ENCODE measurements at places on chromosomes 6 and 20.
A peak's percentile ranks its signal among the peaks of the same experiment; 100 is the strongest.

DNA sequence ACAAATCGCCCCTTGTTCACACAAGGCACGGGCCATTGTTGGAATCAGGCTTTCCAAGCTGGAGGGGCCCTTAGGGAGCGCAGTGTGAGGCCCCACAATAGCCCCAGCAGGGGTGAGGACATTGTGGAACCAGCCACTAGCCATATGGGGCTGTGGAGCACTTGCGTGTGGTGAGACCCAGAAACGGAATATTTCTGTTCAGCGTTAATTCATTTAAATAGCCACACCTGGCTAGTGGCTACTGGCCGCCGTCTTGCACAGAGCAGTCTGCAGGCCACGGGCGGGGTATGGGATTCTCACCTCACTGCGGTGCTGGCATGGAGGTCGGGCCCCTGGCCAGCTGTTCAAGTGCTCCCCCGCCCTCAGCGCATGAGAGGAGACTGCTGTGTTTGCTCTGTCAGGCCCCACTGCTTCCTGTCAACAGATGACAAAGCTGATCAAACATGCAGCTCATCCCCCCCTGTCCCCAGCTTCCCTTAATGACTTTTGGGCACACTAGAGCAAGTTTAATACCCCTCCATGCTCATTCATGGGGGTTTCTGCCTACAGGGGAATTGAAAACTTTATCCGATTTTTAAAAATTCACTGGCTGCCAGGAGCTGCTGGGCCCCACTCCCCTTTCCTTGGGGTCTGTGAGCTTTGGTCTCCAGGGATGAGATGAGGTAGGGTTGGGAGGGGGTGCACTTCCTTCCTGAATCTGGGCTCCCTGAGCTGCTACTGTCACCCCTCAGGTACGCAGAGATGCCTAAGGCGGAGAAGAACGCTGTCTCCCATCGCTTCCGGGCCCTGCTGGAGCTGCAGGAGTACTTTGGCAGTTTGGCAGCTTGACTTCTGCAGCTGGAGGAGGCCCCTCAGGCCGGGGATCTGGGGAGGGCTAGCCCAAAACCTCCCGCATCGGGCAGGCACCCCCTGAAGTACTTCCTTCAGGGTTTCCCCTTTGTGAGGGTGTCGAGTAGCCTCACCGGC lies 13.6 kb downstream of the ITPA start:
- peak; percentile 14 for DNase-seq

GRCh38 chr6:43426928-43427405 lies 374 bp upstream of the ABCC10 start:
- DNase-seq: no peak

- DNase-seq: no peak
Measured at GRCh38 chr20:37480919-37481318, 40.1 kb upstream of the NNAT start.

GRCh38 chr6:28446818-28447511 lies 3.7 kb upstream of the ZSCAN23 start:
- no peak for DNase-seq

DNA sequence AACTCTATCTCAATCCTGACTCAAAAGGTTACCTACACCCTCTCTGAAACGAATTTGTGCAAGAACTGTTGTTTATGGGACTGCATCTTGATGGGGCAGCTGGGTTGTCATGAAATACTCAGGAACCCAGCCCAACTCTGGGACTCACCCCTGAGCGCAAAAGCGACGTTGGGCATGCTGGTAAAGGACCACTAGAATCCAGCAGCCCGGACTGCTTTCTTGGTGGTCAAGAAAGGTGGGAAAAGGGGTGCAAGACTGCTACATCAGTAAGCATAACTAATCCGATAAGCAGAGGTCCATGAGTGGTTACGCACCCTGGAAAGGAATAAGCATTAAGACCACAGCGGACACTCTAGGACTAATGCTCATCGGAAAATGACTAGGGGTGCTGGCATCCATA lies 6.3 kb upstream of the PRR18 start:
- DNase-seq: no peak

DNA sequence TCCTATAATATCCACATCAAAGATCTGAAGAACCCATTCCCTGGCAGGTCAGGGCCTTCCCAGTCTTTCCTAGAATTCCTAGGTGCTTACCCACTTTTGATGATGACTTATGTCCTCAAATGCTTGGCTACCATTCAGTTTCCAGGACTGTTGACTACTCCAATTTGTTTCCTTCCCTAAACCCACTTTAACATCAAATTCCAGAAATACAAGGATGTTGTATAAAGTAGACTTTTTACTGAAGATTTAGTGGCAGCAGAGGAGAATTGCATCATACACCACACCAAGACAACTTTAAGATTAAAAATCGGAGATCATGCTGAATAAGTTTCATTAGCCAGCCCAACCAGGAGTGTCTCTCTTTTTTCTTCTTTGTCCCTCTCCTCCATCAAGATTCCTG lies 203.3 kb upstream of the LAMP5 start:
- DNase-seq: no peak

DNA sequence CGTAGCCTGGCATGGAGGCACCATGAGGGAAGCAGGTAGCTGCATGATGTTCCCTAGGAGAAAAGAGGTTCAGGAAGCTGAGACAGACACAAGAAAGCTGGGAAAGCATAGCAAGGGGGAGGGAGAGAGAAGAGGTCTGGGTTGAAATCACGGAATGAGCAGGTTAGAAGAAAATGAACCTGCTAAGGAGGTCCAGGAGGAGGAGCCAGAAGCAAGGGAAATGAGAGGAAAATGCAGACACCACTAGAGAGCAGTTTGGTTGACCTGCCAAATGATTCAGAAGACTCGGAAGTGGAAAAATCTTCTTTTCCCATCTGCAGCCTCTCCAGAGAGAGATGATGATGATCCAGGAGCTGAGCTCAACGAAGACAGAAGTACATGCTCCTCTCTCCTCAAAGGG lies 70.9 kb downstream of the VIP start:
- no peak for DNase-seq

- no peak for DNase-seq
Measured at GRCh38 chr6:3538536-3538935, 81.7 kb upstream of the SLC22A23 start.

DNA sequence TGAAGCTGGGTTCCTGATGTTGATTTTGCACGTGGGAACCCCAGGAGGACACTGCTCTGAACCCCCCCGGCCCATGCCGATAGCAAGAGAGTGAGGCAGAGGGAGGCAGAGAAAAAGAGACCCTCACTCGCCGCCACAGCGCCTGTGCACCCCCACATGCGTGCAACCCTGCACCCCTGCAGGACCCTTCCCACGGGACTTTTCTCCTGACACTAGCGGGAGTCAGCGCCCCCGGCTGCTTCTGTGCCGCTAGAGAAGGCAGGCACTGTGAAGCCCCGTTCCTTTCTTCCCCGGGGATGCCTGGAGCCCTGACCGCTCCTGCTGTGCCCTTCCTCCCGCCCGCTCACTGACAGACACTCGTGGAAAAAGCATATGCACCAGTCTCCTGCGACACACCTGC lies 67.4 kb downstream of the GMPR start:
- DNase-seq: no peak

- DNase-seq: peak; percentile 23
Measured at GRCh38 chr20:35561268-35561667, 19.4 kb downstream of the ERGIC3 start.

GRCh38 chr20:43662943-43663655 lies 3.8 kb upstream of the MYBL2 start:
- no peak for DNase-seq

DNA sequence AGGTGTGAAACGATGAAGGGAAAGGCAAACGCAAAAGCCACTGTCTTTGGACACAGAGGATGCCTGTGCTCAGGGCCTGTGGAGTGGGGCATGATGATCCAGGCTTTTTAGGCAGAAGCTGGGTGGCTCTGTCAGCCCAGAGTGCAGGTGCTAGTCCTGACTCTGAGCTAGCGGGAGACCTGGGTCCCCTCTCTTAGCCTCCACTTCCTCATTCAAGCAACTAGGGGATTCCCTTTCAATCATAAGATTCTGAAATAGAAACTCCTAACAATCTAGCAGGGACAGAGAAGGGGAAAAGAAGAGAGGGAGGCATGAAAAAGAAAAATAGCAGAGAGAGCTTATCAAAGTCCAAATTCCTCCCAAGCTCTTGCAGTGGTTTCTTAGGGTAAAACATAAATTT lies 7.6 kb upstream of the HIVEP2 start:
- DNase-seq: no peak

GRCh38 chr6:139249395-139249794 lies 42.4 kb downstream of the TXLNB start:
- DNase-seq: no peak

GRCh38 chr6:103080497-103080896 lies 1687.0 kb downstream of the GRIK2 start:
- no peak for DNase-seq

Measured in CD4-positive, alpha-beta T cell treated with Interleukin-12 subunit alpha and Interleukin-12 subunit beta, for 1 hour (primary cell).